ENCODE measurements at places on chromosomes 3 and 15.

- DNase-seq: no peak
Observed at GRCh38 chr15:97504031-97504792, 456.3 kb upstream of the ARRDC4 start.

DNA sequence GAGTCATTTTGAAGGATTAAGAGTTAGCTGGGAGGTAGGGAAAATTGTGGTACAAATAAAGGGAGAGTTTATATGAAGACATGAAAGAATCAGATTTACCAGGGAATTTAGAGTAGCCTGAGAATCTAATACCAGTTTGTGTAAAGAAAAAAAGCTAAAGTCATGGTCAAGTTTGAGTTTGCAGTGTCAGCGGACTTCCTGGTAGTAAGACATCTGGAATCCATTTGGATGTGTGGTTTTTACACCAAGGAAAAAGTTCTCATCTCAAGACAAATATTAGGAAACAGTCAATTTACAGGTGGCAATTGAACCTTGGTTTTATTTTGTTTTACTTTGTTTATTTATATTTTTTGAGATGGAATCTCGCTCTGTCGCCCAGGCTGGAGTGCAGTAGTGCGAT lies 1.5 kb upstream of the P2RY12 start:
- DNase-seq: no peak

- DNase-seq: no peak
Observed at GRCh38 chr3:153052096-153052460, 109.9 kb upstream of the RAP2B start.

- DNase-seq: no peak
Observed at GRCh38 chr3:156300929-156301840, 180.8 kb downstream of the KCNAB1 start.

DNA sequence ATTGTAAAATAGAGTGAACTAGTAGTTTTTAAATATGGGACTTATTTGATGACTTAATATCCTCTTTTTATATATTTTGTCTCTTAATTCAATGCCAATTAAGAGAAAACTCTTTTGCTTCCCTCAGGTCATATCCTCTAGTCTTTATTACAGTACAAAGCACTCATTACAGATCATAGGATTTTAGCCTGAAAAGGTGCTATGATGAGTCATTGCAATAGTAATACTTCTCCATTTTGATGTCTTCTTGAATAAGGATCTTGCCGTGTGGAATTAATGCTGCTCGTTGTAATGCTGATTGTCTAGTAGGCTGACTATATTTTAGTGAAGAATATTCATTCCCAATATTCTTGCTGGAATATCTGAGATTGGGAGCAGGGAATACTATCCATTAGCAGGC lies 612.2 kb upstream of the GOLIM4 start:
- DNase-seq: no peak

DNA sequence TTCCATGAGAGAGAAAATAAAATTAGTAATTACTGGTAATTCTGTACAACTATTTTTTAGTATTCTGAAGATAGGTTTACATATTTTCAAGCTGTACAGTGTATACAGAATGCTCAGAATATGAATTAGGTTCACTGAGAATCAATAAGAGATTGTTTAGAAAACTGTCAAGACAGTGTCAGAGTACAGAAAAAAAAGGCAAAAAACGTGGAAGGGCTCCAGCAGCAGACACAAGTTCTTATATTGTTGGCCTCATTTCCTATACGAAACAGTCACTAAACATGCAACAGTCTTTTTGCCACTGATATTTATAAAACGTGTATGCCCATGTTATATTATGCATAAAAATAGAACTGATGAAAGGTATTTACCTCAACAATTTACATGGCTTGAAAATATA lies 103.9 kb downstream of the ISL2 start:
- no peak for DNase-seq

Data from T-helper 2 cell (primary cell).